AML-193 (cell line): ENCODE measurements at places on chromosomes 13 and 19.

- no peak for DNase-seq
These were observed 510.5 kb upstream of the ATXN8OS start for GRCh38 chr13:69597088-69597487.

DNA sequence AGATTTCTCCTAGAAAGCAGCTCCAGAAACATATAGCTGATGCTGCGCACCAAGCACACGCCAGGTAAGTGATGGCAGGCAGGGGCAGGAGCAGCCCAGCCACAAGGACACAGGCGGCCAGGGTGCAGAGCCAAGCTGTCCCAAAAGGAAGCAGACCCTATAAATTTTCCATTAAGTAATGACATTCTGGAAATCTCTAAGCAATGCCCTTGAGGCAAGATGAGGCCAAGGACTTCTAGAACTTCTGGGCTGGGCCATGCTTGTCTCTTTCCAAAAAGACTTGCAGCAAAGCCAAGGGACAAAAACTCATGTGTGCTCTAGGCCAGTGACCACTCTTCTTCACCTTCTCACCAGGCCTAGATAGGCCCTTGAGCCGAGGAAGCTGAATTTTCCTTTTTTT lies 42.2 kb upstream of the EPHX3 start:
- no peak for DNase-seq

GRCh38 chr19:51407511-51408131 lies 9.8 kb downstream of the SIGLEC10 start:
- peak; percentile 92 for DNase-seq

- DNase-seq = no peak
These were observed 87.5 kb downstream of the TSHZ3 start for GRCh38 chr19:31261603-31262212.

- DNase-seq = no peak
These were observed 43.4 kb downstream of the DHRS12 start for GRCh38 chr13:51760592-51760991.
